ENCODE measurements at places on chromosomes 12 and 14.

GRCh38 chr12:109839444-109839843, 6.2 kb upstream of the TRPV4 start:
- no peak for DNase-seq

GRCh38 chr12:124804011-124804621, 59.5 kb downstream of the SCARB1 start:
- DNase-seq: peak; percentile 78

DNA sequence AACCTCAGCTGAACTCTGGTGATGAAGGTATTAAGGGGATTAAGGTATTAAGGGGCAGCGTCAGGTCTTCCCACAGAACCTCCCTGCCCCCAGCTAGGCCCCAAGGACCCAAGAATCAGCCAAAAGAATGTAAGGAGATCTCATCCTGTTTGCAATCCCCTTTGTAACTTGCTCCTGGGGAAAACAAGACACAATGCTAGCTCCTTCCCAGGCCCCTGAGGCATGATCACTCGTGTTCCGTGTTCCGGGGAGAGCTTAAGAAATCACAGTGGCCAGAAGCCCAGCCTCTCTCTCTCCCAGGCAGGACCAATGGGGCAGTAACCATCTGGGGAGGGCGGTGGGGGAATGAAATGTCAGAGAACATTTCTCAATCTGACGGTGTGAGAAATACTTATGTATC, 33.2 kb downstream of the PIGH start:
- no peak for DNase-seq

DNA sequence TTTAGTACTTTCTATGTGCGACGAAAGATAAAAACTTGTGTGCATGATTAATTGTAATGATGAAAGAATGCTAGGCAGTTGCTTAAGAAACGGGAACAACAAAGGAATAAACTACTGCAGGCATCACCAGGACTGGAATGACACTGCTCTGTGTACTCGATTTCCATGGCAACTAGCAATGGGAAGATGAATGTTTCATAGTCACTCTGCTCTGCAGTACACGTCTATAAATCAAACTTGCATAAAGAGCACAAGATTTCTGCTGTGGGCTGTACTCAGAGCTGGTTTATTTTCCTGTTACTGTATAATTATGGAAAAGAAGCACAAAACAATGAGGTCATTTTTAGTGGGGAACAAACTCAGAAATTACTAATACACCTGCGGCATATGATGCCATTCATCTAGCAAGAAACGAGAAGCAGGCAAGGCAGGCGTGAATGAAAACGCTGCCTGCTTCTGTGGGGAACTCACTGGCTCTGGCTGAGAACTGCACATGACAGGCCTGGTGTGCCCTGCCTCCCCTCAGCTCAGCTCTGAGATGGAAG, 41.8 kb downstream of the EFCAB11 start:
- DNase-seq: no peak

GRCh38 chr12:39074063-39074462, 168.7 kb upstream of the CPNE8 start:
- no peak for DNase-seq

DNA sequence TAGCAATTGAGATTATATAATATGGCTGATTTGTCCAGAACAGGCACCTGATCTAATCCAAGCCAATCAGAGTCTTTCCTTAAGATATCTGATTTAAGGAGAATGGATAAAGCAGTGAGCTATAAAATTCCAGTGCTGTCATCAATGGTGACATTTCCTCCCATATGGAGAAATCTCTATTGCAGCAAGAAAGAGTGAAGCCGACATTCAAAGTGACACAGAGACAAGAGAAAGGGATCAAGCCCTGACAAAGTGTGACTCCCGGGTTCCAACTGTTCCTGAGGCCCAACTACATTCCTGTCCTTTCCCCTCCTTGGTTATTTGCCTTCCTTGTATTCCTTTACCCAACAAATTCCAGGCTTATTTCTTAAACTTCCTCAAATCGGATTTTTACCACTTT, 430.0 kb upstream of the SOX5 start:
- no peak for DNase-seq

DNA sequence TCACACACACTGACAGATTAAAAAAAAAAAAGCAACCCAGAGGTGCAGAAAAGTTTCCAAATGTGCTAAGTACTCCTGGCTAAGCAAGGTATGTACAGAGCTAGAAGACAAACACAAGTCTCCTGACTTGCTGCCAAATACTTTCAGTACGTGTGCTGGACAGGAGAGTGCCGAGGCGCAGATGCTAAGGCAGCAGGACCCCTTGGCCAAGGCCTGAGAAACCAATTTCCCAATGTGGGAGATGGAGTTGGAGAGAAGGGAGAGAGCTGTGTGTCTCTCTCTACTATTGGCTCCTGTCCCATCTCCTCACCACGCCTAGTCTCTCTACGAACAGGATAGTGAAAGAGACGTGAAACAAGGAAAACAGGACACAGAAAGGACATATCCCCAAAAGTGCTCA, 5.3 kb downstream of the SPRYD3 start:
- no peak for DNase-seq

GRCh38 chr14:105155681-105156413, 12.7 kb downstream of the JAG2 start:
- no peak for DNase-seq

- no peak for DNase-seq
Measured at GRCh38 chr12:39267886-39268285, 175.0 kb downstream of the KIF21A start.

GRCh38 chr12:77122661-77123060, 57.3 kb upstream of the E2F7 start:
- DNase-seq: no peak

GRCh38 chr14:43591776-43592175, 915.3 kb downstream of the FSCB start:
- no peak for DNase-seq

DNA sequence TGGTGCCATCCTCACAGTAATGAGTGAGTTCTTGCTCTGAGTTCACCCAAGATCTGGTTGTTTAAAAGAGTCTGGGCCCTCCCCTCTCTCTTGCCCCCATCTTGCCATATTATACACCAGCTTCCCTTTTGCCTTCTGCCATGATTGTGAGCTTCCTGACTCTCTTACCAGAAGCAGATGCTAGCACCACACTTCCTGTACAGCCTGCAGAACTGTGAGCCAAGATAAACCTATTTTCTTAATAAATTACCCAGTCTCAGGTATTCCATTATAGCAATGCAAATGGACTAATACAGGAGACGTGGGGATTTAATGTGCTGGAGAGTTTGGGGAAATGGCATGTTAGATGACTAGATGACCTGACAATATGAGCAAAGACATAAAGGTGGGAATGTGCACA, 12.8 kb downstream of the SLC4A8 start:
- DNase-seq: no peak

DNA sequence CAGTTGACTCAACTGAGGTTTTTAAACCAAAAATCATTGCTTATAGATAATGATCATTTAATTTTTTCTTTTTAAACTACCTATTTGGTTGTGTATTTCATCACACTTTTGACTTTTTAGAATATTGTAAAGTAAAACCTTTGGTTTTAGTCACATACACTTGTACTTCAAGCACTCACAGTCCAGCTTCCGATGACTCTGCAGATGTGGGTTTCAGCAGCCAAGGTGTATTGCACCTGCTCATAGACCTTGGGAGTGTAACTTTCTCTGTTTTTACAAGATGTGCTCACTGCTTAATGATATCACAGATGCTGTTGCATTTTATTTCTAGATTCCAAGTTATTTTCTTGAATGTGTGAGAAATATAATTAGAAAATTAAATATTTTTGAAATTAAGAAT, 188.3 kb upstream of the SLC38A2 start:
- no peak for DNase-seq

DNA sequence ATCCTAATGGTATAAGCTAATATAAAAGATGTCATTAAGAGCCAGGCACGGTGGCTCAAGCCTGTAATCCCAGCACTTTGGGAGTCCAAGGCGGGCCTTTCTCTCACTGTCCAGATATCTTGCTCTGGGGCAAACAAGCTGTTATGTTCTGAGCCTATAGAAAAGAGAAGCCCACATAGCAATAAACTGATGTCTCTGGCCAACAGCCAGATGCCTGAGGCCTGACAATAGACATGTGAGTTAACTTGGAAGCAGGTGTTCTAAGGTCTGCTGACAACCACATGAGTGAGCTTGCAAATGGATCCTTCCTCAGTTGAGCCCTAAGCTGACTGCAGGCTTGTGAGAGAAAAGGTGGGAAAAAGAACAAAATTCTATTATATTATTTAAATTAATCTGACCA, 25.0 kb downstream of the YAF2 start:
- no peak for DNase-seq

- no peak for DNase-seq
Measured at GRCh38 chr12:105464406-105464805, 133.9 kb downstream of the C12orf75 start.

GRCh38 chr12:115785548-115785947, 491.9 kb downstream of the MED13L start:
- no peak for DNase-seq

- no peak for DNase-seq
Measured at GRCh38 chr12:115543269-115543668, 734.2 kb downstream of the MED13L start.

DNA sequence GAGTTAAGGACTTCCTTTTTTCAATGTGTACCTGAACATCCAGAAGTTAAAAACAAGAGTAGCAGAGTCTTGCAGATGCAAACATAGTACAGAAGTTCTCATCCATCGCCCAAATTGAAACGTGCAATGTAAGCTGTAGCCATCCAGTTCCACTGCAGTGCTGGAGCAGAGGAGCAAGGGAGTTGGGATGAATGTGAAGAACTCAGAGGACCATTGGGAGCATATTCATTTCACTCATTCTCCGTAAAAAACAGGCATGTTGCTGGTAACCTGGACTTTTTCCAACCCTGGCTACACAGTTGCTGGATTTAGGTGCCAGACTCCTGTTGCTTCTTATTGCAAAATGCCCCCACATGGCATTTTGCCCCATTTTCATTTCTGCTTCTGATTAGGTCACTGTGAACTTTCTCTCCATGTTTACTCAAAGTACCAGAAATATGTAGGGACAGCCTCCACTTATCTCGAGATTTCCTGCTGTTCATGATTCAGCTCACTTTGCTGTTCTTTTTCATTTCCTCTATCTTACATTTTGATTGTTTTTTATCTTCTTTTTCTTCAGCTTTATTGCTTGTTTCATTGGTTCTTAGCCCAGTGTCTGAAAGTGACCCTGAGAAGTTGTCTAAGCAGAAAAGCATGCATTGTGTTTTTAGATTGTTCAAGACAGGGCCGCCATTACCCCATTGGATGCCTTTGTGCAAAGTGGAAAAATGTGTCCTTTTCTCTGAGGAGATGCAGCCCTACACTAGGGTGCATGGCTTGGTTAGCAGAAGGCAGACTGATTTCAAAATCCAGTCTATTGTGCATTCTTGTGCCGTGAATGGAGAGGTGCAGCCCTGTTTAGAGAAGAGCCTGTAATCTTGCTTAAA, 109.0 kb upstream of the AMIGO2 start:
- DNase-seq: no peak

DNA sequence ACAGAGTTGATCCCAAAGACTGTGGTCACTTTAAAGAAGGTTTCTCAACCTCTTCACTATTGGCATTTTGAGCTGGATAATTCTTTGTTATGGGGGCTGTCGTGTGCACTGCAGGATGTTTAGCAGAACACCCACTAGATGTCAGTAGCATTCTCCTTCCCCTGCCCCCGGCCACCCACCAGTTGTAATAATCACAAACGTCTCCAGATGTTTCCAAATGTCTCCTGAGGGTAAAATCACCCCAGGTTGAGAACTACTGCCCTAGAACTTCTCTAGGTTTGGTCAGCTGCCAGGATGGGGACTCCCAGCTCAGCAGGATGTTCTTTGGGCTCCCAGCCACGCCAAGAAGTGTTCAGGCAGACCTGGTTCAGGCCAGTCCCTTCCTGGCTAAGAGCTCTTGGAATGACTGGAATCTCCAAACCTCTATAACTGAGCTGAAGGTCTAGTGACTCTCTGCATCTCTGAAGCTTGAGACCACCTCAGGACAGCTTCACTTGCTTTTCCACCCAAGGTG, 12.5 kb upstream of the AJUBA start:
- peak; percentile 32 for DNase-seq

DNA sequence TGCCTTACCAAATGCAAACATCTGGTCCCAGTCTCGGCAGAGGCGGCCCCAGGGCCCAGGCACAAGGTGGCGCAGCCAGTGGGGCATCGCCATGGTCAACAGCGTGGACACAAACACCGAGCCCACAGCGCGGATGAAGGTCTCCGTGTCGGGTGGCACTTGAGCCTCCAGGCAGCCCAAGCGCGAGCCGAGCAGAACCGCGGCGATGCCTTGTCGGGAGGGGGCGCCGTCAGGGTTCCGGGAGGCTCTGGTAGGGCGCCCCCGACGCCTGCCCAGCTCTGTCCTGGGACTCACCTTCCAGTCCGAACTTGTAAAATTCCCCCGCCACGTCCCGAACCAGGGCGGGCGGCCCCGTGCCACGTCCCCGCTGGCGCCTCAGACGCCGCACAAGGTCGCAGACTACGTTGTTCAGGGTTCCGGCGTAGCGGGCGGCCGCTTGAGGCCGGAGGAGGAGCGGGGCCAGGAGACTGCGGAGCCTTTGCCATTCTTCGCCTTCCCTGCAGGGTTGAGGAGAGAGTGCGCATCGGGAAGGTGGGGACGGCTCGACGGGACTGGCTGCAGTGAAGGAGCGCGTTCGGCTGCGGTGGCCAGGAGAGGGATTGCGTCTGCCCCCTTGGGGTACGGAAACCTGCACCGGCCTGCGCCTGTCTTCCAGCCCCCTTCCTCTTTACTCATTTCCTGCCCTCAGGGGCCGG, 1.7 kb downstream of the CYP27B1 start:
- DNase-seq: no peak

DNA sequence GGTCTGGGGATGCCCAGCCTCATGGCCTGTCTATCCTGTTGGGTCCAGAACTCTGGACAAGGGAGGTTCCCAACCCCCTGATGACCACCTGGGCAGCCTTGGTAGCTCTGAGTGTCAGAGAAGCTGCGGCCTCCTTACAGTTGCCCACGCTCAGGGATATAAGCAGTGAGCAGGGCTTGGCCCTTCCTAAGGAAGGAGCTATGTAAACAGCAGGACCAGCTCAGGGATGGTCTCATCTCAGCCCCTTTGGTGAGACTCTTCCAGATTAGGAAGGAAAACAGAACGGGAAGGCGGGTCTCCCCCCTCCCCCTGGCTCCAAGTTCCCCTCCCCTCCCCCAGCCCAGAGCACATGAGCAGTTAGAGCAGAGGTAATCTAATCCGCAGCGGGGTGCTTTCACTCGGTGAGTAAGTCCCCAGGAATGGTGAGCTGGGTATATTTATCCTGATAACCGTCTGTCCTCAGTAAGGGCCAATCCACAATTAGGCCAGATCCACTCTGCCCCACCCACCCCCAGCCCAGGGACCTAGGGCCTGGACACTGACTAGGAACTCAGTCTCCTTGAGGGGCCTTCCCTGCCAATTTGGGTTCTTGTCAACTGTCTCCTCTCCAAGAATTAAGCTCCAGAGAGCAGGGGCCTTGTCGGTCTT, 29.5 kb upstream of the RPLP0 start:
- peak; percentile 96 for DNase-seq

DNA sequence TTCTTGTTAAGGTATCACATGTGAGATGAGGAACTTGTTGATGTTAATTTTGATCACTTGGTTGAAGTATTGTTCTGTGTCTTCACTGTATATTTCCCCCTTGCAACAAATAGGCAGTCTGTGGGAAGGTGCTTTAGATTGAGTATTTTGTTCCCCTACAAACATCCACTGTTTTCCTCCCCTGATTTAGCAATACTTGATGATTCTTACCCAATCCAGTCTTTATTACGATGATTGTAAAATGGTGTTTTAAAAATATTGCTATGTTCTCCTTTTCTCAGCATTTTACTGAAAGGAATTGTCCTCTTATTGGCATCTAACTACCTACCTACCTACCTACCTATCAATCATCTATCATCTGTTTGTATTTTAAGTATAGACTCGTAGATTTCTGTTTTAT, 66.3 kb downstream of the ETNK1 start:
- no peak for DNase-seq

GRCh38 chr14:27015065-27015464, 417.2 kb upstream of the NOVA1 start:
- no peak for DNase-seq
